ENCODE measurements at places on chromosomes 1 and 21.

DNA sequence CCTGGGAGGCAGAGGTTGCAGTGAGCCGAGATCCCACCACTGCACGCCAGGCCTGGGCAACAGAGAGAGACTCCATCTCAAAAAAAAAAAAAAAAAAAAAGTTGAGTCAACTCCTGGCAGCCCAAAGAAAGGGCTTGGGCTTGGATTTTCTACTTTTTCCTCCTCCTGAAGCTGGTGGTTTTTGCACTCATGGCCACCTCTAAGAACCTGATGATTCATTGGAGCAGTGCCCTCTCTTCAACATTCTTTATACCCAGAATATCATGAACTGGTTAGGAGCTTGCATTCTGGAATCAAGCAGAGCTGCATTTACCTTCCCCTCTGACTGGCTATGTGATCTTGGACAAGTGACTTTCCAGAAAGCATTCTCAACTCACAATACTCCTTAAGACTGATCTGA is 3.5 kb upstream of the ACTA1 start:
- no peak for DNase-seq

GRCh38 chr1:2787163-2787911 is 14.2 kb downstream of the TTC34 start:
- no peak for DNase-seq

GRCh38 chr1:44174630-44175029 is 33.2 kb upstream of the KLF18 start:
- DNase-seq: no peak

DNA sequence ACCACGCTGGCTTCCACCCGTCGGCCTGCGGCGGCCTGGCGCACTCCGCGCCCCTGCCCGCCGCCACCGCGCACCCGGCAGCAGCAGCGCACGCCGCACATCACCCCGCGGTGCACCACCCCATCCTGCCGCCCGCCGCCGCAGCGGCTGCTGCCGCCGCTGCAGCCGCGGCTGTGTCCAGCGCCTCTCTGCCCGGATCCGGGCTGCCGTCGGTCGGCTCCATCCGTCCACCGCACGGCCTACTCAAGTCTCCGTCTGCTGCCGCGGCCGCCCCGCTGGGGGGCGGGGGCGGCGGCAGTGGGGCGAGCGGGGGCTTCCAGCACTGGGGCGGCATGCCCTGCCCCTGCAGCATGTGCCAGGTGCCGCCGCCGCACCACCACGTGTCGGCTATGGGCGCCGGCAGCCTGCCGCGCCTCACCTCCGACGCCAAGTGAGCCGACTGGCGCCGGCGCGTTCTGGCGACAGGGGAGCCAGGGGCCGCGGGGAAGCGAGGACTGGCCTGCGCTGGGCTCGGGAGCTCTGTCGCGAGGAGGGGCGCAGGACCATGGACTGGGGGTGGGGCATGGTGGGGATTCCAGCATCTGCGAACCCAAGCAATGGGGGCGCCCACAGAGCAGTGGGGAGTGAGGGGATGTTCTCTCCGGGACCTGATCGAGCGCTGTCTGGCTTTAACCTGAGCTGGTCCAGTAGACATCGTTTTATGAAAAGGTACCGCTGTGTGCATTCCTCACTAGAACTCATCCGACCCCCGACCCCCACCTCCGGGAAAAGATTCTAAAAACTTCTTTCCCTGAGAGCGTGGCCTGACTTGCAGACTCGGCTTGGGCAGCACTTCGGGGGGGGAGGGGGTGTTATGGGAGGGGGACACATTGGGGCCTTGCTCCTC is 1.9 kb downstream of the OLIG2 start:
- DNase-seq: no peak

DNA sequence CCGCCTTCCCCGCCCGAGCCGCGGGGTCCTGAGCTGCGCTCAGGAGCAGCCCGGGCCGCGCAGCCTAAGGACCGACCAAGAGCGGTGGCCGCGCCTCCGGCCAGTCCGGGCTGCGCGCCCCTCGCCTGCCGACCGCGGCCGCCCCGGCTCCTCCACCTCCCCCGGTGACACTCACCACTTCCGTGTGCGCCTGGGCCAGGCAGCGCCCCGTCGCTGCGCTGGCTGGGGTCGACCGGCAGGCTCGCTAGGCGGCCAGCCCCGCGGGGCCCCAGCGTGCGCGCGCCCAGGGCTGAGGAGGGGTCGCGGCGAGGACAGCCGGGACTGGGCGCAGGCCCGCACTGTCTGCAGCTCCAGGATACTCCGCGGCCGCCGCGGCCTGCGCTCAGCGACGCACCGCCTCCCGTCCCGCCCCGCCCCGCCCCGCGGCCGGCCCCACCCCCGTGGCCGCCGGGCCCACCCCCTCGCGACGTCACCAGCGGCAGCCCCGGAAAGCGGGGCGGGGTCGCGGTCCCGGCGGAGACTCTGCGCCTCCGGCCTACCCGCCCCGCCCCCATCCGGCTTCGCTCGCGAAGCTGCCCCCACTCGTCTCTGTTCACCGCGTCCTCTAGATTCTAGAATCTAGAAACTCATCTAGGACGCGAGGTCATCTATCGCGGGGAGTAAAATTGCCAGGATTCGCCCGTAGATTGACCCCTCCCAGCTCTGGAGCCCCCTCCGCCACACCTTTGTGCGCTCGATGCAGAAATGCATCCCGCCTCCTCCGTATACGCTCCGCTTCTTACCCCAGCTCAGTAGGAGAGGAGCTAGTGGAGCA is at the start of gene JAK1:
Gene JAK1, minus strand, starts transcription at position 392 of the 814 bp plus-strand sequence. CDS start 80,285 bp downstream, outside the sequence.
- peak; percentile 86 for DNase-seq

All from stimulated activated naive CD4-positive, alpha-beta T cell treated with Interleukin-2 at 50 U/mL for 16 hours (primary cell).